ENCODE measurements at places on chromosomes 3 and 15.

- no peak for DNase-seq
These were observed 15.6 kb downstream of the SNAP23 start for GRCh38 chr15:42511007-42511391.

DNA sequence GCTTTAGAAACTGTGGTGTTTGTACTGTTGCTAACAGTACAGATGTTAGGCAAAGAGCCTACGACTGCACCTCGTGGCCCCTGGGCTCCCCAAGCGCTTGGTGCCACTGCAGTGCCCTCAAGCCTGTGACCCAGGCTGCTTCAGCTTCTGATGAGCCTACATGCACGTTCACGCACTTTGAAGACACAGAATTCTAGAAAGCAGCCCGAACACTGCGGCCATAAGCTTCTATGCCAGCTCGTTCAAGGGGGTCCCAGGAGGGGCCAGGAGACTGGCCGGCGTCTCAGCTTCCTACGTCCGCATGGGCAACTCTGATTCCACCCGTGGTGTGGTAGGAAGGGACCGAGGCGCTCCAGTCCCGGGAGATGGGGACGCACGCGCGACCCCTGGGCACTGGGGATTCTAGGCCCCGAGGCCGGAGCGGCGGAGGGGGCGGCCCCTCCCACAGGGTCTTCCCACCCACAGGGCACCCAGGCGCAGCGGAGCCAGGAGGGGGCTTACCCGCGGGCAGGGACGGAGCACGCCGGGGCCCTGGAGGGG, 653 bp downstream of the MYO5C start:
- DNase-seq: no peak

DNA sequence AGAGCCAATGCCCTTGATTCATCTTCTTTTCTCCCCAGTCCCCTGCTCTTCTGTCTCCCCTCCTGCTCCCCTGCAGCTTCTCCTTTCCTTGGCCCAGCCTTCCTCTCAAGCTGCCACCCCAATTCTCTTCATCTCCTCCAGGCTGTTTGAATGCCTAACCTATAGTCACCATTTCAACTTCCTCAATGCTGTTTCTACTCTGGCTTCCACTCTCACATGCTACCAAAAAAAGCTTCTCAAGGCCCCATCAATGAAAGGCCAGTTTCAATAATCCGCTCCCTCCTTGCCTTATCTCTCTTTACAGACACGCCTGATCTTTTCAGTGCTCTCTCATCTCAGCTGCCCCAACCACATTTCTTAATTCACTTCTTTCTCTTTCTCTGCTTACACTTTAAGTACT, 212.2 kb upstream of the GPR149 start:
- no peak for DNase-seq

DNA sequence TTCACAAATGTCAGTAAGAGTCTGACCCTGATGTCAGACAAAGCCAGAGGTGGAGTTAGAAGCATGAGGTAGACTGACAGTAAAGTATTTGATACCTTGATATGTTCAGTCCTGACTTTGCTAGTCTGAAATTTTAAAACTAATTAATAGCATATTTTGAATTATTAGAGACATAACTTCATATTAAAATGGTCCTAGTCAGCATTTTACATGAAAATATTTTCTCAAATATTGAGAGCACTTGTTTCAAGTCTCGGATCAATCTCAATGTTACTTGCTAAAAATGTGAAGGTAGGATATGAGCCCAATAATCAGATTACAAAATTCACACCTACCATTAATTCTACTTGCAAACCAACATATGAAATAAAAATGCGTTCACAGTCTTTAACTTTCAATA, 58.1 kb upstream of the TTC14 start:
- DNase-seq: no peak

DNA sequence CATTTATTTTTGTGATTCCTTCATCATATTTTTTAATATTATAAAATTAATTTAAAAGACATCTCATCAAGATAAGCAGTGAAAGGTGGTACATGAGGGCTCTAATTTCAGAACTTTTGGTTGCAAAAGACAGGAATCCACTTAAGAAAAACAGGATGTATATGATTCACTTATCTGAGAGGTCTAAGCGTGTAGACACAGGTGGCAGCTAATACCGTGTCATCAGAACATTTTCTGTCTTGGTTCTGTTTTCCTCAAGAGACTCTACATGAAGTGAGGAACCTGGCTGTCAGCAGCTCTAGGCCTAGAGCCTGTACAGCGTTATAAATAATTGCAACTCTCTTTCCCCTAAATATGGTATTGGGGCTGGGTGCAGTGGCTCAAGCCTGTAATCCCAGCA, 433.7 kb upstream of the NAALADL2 start:
- no peak for DNase-seq
